Esophagus mucosa (tissue), 1 donor: ENCODE measurements at places on chromosomes 1 and 21.

- no peak for ATAC-seq
These were observed 232.3 kb downstream of the GPR52 start for GRCh38 chr1:174680101-174680500.

- no peak for ATAC-seq
These were observed 153.5 kb upstream of the GALNT2 start for GRCh38 chr1:229913489-229913888.

- no peak for ATAC-seq
These were observed 15.7 kb downstream of the GPR3 start for GRCh38 chr1:27408151-27408550.

DNA sequence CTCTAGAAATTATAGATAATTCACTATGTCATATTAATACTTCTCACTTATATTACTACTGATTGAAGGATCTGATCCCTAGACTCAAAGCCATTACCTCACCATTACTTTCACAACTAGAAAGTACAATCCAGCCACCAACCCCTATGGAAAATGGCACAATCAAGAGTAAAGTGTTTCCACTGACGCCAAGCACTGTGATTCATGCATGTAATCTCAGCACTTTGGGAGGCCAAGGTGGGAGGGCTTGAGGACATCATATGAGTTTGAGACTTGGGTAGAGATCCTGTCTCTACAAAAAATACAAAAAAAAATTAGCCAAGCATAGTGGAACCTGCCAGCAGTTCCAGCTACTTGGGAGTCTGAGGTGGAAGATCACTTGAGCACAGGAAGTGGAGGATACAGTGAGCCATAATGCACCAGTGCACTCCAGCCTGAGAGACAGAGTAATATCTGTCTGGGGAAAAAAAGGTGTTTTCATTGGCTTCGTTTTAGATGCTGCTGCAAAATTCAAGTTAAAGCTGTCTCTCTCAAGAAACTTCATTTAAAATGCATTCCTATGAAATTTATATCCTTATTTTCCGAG lies 126.5 kb downstream of the AKT3 start:
- ATAC-seq = no peak

DNA sequence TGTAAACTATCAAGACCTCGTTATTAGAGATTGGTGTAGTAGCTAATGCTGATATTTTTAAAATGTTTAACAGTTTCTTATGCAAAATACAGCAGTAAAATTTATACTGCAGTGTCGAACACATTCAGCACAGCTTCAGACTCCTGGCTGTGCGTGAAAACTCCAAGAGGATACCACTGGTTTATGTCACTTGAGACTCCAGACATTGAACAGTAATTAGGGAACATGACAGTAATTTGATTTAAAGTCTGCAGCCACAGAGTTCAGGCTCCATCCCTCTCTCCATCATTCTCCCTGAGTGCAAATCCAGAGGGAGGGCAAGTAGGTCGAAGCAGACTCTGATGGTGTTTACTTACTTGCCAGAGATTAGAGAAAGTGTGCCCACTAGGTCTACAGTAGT lies 94.2 kb downstream of the AK5 start:
- no peak for ATAC-seq

GRCh38 chr21:46256501-46256994 lies 28.0 kb upstream of the LSS start:
- ATAC-seq = no peak

DNA sequence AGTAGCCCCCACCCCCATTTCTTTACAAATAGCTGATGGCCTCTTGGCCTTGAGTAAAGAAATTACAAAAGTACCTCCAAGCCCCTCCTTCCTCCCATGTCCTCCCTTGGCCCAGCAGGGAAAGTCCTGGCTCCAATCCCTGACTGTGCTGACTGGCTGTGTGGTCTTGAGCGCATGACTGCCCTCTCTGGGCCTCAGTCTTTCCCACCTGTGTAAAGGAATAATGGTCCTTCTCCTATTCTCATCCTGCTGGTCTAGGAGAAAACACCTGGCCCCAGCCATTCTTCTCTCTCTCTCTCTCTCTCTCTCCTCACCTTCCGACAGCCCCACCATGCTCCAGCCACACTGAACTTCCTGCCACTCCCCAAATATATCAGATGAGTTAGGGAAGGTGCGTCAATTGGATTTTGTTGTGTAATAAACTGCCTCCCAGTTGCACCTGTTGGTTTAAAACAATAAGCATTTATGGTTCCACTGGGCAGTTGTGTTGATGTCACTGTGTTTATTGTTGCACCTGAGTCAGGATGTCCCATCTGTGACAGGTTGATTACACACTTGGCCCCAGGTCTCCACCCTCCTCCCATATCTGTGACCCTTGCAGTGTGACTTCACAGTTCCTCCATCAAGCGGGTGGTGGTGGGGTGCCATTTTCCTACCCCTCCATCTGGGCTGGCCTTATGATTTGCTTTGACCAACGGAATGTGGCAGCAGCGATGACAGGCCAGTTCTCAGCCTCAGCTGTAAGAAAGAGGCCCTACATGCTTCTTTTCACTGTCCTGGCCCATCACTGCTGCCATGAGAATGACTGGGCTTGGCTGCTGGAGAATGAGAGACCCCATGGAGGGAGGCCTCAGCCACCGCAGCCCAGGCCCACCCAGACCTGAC lies 22.3 kb upstream of the LRP8 start:
- ATAC-seq = no peak

DNA sequence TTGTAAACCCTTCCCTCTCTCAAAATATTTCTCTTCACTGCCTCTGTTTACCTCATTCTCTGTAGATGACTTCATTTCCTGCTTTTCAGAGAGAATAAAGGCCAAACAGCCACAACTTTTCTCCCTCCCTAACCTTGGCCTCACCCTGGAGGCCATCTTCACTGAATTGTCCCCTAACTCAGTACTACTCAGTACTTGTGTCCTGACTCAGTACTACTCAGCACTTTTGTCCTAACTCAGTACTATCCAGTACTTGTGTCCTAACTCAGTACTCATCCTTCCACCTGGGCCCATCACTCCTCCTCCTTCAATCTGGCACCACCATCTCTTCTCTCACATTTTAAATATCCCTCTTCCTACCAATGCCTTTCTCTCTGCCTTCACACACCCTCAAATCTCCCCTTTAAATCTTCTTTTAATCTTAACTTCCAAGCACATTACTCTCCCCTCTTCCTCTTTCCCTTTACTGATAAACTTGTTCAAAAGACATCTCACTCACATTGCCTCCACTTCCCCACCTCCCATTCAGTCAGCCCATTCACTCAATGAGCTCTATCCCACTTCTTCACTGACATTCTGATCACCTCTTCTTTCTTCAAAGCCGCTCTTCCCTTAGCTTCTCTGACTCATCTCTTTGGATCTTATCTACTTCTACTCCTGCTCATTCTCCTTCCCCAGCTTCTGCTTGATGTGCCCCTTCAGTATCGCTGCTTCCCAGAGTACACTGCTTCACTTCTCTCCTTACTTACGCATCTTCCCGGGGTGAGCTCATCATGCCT lies 121.4 kb downstream of the RNF220 start:
- no peak for ATAC-seq

DNA sequence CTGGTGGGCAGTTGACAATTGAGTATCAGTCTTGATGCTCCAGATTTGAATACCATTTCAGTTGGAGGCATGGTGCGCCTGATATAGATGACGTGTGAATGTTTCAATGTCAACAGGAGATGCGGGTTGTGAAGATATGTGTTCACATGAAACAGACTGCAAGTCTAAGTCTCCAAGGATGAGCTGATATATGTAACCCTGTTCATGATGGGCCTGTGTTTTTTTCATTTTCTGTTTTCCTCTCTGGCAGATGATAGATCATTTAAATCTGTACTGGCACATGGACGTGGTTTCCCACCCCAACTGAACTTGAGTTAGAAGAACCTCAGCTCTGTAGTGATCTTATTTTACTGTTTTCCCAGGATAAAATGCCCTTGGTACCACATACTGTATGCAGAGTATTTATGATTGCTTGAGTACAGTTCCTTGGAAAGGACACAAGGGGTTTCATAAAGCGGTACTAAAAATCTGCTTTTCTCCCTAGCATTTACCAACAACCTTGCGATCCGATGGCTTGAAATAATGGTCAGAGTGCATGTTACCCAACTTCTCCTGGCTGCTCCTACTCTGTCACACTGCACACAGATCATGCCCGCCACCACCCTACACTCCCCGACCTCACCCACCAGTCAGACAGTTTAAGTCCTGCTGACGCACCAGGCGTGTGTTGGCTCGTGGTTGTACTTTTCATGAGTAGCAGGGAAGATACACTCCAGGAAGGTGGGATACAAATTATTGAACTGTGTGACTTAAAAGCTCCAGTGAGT lies 131.1 kb downstream of the NFIA start:
- peak; percentile 78 for ATAC-seq

DNA sequence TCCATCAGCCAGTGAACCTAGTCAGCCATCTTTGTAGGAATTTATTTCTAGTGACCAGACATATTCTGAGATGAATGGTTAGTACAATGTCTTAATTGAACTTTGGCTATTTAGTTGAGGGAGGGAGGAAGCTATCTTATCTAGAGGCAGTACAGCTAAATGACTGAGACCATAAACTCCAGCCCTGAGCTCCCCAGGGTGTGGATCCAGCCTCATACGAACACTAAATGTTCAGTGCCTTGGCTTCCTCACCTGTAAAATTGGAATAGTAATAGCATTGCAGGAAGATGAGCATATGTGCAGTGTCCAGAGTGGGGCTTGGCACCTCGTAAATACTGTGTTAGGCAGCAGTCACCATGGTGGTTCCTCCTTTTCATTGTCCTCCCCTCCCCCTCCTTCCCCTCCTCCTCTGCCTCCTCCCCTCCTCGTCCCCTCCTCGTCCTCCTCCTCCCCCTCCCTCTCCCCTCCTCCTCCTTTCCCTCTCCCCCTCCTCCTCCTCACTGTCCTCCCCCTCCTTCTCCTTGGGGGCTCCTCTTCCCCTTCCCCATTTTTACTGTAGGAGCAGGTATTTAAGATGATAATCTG lies 108.2 kb downstream of the GALNT2 start:
- ATAC-seq = no peak

DNA sequence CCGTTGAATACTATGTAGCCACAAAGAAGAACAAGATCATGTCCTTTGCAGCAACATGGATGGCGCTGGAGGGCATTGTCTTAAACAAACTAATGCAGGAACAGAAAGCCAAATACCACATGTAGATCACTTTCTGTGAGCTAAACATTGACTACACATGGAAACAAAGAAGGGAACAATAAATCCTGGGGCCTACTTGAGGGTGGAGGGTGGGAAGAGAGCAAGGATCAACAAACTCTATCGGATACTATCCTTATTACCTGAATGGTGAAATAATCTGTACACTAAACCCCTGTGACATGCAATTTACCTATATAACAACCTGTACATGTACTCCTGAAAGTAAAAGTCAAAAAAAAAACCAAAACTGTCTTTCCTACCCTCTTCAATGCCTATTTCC lies 40.8 kb upstream of the CD55 start:
- ATAC-seq = no peak

- peak; percentile 92 for ATAC-seq
These were observed 30.4 kb upstream of the SLC44A5 start for GRCh38 chr1:75641325-75641724.

DNA sequence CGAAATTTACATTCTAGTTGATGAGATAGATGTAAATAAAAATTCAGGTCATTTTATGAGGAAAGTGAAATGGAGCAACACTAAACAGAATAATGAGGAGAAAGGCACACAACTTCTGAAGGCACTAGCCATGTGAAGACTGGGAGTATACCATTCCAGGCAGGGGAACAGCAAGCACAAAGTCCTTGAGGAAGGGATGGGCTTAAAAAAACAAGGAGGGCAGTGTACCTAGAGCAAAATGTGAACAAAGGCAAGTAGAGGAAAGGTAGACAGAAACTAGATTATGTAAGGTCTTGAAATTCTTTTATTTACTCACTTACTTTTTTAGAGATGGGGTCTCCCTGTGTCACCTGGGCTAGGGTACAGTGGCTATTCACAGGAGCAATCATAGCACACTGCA lies 54.1 kb upstream of the LRIG2 start:
- no peak for ATAC-seq
